NB4 (cell line): ENCODE measurements at places on chromosomes 11 and 22.

GRCh38 chr11:68658661-68659060 lies 25.7 kb upstream of the GAL start:
- DNase-seq, result no peak

GRCh38 chr11:47571895-47572294 lies 6.5 kb downstream of the PTPMT1 start:
- no peak for DNase-seq

DNA sequence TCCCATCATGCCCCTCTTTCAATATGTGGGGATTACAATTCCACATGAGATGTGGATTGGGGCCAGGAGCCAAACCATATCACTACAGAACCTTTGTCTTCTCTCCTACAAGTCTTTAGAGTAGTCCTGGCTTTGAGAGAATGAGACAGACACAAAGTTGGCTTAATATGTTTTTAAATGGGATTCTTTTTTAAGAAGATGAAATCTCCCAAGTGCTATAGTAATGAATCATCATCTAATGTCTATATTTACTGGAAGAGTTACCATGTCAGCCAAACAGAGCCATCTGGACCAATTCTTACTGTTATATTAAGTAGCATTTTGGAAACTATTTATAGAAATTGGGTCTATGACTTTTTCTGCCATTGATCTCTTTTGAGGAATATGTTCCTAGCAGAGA lies 38.1 kb upstream of the CARD18 start:
- no peak for DNase-seq

GRCh38 chr11:108752297-108752751 lies 87.5 kb downstream of the DDX10 start:
- DNase-seq, result no peak

GRCh38 chr22:19004471-19004870 lies 68.4 kb upstream of the PRODH start:
- DNase-seq, result no peak

DNA sequence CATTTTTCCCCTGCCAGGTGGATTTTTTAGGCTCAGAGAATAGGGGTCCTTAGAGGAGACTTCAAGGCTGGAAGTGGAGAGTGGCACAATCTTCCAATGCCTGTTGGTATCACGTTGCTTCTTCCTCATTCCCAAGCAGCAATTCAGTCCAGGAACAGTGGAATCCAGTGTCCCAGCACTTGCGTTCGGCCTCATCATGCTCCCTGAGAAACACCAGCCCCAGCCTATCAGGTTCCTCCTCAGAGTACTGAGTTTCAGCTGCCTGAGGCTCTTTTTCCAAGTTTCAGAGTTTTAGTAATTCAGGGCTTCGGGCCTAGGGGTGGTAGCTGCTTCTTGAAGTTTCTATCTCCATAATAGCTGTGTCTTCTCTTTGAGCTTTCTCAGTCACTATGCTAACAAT lies 31.9 kb upstream of the NRGN start:
- DNase-seq, result no peak

GRCh38 chr11:1336836-1337646 lies 27.6 kb upstream of the TOLLIP start:
- DNase-seq, result no peak

GRCh38 chr11:12090061-12090591 lies 20.3 kb upstream of the MICAL2 start:
- DNase-seq, result peak; percentile 74

GRCh38 chr11:112999520-112999919 lies 38.3 kb downstream of the NCAM1 start:
- no peak for DNase-seq

- no peak for DNase-seq
Observed at GRCh38 chr11:116224889-116225200, 547.9 kb downstream of the BUD13 start.

DNA sequence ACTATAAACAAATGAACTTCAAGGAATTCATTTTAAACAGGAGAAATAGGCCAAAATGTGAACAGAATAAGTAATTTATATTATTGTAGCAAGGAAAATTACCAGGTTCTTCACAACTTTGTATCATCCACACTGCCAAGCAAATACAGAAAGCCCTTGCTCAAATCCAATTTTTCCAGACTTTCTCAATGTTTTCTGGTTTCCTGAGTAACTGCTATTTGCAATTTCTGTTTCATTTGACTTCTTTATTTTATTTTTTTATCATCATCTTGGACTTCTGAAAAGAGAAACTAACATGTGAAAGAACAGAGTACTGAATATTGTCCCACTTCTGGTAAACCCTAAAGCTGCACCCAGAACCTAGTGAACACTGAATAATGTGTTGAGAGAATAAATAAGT lies 61.0 kb downstream of the SLC1A2 start:
- no peak for DNase-seq
